HS-5 (cell line): ENCODE measurements at places on chromosomes 16 and 17.

DNA sequence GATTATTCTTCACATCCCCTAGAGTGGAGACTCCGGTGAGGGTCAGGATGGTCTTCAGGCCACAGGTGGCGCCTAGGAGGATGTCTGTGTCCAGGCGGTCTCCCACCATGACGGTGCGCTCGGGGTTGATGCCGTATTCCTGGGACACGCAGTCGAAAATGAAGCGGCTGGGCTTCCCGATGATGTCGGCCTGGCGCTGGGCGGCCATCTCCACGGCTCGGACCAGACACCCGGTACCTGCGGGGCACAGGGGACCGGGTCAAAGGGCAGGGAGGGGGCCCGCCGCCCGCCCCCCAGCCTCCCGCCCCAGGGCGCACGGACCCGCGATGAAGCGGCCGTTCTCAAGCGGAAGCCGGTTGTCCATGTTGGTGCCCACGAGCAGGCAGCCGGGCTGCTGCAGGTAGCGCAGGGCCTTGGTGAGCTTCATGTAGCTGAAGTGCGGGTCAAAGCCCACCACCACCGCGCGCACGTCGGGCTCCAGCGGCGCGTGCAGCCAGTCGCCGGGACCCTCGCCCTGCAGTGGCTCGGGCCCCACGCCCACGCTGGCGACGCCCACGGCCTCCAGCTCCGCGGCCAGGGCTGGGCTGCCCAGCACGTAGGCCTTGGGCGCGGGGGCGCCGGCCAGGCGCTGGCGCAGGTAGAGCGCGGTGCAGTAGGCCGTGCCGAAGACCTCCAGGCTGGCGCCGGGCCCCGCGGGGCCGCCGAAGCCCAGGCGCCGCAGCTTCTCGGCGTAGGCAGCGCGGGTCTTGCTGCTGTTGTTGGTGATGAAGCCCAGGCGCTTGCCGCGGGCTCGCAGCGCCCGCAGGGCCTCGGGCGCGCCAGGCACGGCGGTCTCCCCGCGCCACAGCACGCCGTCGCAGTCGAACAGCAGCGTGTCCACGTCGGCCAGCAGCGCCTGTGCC is 572 bp downstream of the PGP start:
- no peak for DNase-seq

DNA sequence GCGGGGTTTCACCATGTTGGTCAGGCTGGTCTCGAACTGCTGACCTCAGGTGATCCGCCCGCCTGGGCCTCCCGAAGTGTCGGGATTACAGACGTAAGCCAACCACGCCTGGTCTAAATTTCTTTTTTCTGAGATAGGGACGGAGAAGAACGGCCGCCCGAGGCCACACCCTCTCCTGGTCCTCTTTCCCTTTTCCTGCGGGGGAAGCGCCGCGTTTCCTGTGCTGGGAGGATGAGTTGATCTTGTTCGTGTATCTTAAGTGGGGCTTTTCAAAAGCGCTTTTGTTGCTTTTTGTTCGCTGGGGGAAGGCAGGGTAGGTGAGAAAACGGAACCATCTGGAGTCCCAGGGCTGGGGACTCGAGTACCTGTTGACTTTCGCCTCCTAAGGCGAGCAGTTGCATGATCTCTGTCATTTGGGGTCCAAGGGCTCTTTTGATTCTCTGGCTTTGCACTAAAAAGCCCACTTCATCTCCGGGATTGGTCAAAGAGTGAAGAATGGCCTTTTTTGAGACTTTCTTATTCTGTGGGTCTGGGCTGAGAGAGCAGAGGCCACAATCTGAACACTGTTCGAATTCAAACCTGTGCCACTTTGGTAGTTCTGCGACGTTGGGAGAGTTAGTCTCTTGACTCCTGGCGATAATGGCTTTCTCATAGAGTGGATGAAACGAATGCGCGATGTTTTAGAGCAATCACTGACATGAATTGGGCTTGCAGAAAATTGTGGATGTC is 1.3 kb downstream of the FUS start:
- no peak for DNase-seq

GRCh38 chr17:27609611-27610303 is 21.2 kb upstream of the LGALS9 start:
- DNase-seq = no peak

- no peak for DNase-seq
Observed at GRCh38 chr17:34902831-34903547, 58.3 kb downstream of the CCT6B start.

GRCh38 chr17:30541802-30542201 is 64.6 kb downstream of the GOSR1 start:
- DNase-seq = no peak

DNA sequence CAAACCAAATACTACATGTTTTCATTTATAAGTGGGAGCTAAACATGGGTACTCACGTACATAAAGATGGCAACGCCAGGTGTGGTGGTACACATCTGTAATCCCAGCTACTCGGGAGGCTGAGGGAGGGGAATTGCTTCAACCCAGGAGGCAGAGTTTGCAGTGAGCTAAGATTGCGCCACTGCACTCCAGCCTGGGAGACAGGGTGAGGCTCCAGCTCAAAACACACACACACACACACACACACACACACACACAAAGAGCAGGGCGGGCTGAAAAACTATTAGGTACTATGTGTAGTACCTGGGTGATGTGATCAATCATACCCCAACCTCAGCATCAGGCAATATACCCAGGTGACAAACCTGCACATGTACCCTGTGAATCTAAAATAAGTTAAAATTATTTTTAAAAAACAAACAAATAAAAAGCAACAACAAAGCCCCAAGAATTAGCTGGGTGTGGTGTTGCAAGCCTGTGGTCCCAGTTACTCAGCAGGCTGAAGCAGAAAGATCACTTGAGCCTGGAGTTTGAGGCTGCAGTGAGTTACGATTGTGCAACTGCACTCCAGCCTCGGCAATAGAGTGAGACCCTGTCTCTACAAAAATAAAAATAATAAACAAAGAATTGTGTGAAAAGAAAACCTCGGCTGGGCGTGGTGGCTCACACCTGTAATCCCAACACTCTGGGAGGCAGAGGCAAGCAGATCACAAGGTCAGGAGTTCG is 11.9 kb upstream of the FAAP100 start:
- DNase-seq = no peak
